ENCODE measurements at places on chromosomes 7 and 10.

DNA sequence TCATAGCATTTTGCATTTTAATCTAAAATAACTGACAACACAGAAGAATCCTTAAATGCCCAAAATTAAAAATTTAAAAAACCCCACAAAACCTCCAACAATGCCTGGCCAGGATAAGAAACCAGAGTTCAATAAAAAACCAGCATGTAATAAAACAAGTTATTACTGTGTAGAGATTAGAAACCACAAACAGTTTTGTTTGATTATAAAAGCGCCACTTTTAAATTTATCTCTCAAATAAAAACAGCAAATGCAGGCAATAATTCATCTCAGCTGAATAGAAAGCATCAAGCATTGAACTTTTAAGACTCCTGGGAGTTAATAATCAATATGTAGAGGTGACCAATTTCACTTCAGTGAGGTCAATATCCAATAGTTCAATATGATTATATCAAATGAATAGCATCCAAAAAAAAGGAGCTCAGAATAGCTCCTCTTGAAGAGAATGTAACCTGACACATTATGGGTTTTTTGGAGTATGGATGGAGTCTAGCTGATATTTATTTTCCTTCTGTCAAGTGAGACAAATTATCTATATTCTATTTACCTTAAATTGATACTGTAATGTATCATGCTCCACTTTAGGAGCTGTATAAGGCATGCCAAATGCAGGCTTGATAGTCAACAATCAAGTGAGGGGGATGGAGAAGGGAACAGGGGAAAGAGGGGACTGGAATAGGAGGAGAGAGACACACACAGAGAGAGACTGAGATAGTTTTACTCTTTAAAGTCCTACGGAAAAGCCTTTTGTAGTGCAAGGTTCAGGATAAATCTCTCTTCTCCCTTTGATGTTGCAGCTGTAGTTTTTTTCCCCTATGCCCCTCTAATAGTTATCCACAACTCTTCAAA is 130.9 kb downstream of the RSU1 start:
- DNase-seq = no peak

DNA sequence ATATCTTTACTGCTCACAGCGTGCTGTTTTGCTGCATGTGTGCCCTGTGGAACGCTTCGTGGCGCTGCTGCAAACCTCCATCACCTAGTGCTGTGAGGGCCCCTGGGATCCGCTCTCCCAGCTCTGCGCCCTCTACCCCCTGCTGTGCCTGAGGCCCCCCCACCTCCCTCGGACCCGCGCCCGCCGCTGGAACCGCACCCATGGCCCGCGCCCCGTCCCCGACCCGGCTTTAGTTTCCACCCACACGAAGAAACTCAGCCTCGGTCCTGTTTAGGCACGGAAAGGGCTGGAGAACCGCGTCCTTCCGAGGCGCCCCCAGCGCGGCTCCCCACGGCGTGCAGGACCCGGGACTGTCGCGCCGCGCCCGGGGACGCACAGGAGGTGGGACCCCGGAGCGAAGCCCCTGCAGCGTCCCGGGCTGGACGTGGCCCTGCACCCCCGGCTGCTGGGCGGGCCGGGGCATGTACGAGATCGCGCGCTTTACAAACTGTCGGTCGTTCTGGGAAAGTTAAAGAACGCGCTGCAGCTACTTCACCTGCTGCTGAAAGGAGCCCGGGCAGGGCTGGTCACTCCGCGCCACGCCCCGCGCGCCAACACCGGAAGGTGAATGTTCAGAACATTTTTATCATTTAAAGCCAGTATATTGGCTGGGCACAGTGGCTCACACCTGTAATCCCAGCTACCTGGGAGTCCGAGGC is 54.3 kb downstream of the BMS1 start:
- DNase-seq = no peak

DNA sequence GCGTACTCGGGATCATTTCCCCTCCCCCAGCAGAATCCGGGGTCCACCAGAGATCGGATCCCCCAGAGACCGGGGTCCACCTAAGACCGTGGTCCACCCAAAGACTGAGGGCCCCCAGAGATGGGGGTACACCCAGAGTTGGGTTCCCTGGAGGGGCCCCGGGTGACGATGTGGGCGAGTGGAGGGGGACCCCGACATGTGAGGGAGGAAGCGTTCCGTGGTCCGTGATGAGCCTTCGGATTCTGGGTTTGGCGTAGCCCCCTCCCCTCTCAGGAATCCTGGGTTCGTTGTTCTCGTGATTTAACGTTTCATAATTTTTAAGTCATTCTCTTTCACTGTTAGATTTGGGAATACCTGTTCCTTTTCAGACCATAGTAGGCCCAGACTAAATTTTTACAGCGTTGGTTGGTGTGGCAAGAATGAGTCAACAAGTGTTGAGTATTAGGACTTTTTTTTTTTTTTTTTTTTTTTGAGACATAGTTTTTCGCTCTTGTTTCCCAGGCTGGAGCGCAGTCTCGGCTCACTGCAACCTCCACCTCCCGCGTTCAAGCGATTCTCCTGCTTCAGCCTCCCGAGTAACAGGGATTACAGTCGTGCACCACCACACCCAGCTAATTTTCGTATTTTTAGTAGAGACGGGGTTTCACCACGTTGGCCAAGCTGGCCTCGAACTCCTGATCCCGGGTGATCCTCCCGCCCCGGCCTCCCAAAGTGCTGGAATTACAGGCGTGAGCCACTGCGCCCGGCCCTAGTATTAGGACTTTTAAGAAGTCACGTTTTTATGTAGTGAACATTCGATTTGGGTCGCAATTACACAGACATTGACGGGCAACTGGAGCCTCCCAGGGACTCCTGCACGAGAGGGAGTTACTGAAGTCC is 672 bp downstream of the GTPBP4 start:
- DNase-seq = no peak

DNA sequence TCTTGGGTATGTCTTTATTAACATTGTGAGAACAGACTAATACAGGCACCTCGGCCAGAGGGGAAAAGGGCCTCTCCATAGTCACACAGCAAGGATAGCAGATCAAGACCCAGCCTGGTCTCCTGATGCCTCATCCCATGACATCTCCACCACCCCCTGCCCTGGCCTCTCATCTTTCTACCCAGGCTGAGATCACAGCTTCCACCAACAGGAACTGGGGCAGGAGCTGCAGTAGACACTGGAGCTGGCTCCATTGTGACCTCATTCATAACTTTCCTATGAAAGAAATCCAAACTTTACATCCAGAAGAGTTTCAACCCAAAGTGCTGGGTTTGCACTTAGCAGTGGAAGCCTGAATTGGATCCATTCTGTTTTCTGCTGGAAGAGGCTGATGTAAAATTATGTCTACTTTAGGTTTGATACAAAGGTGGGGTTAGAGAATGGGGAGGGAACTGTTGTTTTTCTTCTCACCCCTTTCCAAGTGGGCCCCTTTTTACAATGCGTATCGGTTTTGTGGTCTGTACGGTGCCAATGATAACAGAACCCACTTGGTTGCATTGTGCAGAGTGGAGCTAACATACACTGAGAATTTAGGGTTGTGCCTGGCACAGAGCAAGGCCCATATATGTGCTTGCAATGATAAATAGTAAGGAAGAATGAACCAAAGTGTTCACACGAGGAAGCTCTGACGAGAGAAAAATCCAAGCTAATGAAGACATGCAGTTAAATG is 28.6 kb upstream of the INSIG1 start:
- DNase-seq = no peak

GRCh38 chr10:6038071-6038631 is 24.0 kb downstream of the IL2RA start:
- no peak for DNase-seq
